ENCODE measurements at places on chromosomes 16 and 17. TPM values are rescaled to one million over a fixed set of nuclear protein-coding genes. Genes with fewer than 3 reads are reported as not detected.

DNA sequence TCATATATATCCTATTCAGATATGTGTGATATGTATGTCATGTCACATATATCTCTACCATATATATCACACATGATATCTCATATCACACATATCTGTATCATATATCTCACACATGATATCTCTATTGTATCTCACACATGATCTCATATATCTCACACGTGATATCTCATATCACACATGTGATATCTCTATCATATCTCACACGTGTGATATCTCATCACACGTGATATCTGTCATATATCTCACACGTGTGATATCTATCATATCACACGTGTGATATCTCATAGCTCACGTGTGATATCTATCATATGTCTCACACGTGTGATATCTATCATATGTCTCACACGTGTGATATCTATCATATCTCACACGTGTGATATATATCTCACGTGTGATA lies 240.7 kb downstream of the MAP2K4 start:
- no peak for DNase-seq
- H3K27ac ChIP-seq: no peak overlapping the region
- no peaks in the 10 kb centered on the region for H3K27me3 ChIP-seq
- no peak overlapping the region for H3K4me3 ChIP-seq

DNA sequence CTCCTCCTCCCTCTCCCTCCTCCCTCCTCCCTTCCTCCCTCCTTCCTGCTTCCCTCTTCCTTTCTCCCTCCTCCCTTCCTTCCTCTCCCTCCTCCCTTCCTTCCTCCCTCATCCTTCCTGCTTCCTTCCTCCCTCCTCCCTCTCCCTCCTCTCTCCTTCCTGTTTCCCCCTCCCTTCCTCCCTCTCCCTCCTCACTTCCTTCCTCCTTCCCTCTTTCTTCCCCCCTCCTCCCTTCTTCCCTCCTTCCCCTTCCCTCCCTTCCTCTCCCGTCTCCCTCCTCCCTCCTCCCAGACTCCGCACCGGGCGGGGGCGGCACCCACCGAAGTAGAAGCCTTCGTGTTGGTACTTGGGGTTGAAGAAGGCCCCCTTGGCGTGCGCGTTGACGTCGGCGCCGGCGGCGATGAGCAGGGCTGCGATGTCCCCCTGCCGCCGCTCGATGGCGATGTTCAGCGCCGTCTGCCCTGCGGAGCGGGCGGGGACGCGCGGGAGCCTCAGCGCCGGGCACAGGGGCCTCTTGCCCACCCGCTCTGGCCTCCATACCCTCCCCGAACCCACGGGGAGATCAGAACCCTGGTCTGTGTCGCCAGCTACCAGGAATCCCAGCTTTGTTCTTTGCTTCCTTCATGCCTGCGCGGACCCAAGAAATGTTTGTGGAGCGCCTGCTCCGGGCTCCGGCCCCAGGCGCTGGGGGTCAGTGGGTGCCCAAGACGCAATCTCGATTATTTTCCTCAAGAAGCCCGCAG lies 22.2 kb downstream of the TRPV3 start:
- no peak overlapping the region for H3K4me3 ChIP-seq
- DNase-seq: peak; percentile 69
- peaks cover 5% of the 10 kb centered on the region for H3K4me1 ChIP-seq

GRCh38 chr16:57348327-57348726 lies 10.3 kb upstream of the CCL22 start:
- no peaks in the 10 kb centered on the region for H3K36me3 ChIP-seq
- no peaks in the 10 kb centered on the region for H3K4me1 ChIP-seq
- no peak for DNase-seq
- H3K27me3 ChIP-seq: no peaks in the 10 kb centered on the region

DNA sequence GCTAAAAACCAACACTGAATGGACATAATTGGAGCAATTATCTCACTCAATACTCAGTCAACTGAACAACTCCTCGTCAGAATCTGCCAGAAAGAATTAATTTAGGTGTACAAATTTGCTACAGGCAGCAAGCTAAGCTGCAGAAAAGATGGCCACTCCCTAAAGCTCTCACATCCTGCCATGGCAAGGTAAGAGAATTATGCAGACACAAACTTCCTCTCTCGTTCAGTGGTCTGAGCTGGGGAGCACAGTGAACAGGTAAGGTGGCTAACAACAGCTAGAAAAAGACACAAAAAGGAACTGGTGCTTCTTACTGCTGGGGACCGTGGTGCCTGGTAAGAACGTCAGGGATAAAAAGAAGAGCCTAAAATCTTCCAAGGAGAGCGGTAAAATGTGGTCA lies 74.9 kb upstream of the BCAR1 start:
- H3K36me3 ChIP-seq: peaks cover 4% of the 10 kb centered on the region
- H3K27ac ChIP-seq: no peak overlapping the region
- DNase-seq: no peak
- H3K4me1 ChIP-seq: peaks cover 27% of the 10 kb centered on the region

GRCh38 chr17:5719976-5720375 lies 135.7 kb upstream of the NLRP1 start:
- H3K4me1 ChIP-seq: no peaks in the 10 kb centered on the region
- H3K27ac ChIP-seq: no peak overlapping the region
- no peaks in the 10 kb centered on the region for H3K36me3 ChIP-seq
- no peaks in the 10 kb centered on the region for H3K27me3 ChIP-seq
- H3K4me3 ChIP-seq: no peak overlapping the region
- no peak for DNase-seq

- H3K27me3 ChIP-seq: peaks cover 2% of the 10 kb centered on the region
- no peak overlapping the region for H3K27ac ChIP-seq
- no peaks in the 10 kb centered on the region for H3K36me3 ChIP-seq
- H3K4me1 ChIP-seq: no peaks in the 10 kb centered on the region
- H3K4me3 ChIP-seq: no peak overlapping the region
- no peak for DNase-seq
Observed at GRCh38 chr16:52834736-52835465, 217.8 kb downstream of the CHD9NB start.

DNA sequence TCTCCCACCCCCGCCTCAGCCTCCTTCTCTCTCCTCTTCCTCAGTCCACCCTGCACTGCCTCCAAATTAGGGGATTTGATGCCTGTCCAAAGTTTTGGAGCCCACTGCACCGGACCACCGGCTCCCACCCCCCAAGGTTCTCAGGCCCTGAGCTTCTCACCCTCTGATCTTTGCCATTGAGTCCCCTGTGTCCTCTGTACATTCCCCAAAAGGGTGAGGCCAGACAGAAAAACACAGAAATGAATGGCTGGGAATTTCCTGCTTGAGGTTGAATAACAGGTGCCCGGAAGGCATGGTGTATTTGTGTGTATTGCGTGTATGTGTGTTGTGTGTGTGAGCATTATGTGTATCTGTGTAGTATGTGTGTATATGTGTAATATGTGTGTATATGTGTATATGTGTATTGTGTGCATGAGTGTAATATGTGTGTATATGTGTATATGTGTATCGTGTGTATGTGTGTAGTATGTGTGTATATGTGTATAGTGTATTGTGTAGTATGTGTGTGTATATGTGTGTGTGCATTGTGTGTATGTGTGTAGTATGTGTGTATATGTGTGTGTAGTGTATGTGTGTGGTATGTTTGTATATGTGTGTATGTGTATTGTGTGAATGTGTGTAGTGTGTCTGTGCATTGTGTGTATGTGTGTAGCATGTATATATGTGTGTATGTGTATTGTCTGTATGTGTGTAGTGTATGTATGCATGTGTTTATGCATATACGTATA lies 16.0 kb upstream of the CCL17 start:
- H3K27ac ChIP-seq: no peak overlapping the region
- no peaks in the 10 kb centered on the region for H3K36me3 ChIP-seq
- peaks cover 12% of the 10 kb centered on the region for H3K27me3 ChIP-seq
- DNase-seq: no peak
- H3K4me3 ChIP-seq: no peak overlapping the region
- peaks cover 3% of the 10 kb centered on the region for H3K4me1 ChIP-seq

GRCh38 chr16:58685084-58685449 lies 497 bp upstream of the SLC38A7 start:
- peaks cover 9% of the 10 kb centered on the region for H3K36me3 ChIP-seq
- H3K27me3 ChIP-seq: peaks cover 10% of the 10 kb centered on the region
- peak overlapping the region; percentile 95 for H3K4me3 ChIP-seq
- H3K27ac ChIP-seq: peak overlapping the region; percentile 42
- no peak for DNase-seq

DNA sequence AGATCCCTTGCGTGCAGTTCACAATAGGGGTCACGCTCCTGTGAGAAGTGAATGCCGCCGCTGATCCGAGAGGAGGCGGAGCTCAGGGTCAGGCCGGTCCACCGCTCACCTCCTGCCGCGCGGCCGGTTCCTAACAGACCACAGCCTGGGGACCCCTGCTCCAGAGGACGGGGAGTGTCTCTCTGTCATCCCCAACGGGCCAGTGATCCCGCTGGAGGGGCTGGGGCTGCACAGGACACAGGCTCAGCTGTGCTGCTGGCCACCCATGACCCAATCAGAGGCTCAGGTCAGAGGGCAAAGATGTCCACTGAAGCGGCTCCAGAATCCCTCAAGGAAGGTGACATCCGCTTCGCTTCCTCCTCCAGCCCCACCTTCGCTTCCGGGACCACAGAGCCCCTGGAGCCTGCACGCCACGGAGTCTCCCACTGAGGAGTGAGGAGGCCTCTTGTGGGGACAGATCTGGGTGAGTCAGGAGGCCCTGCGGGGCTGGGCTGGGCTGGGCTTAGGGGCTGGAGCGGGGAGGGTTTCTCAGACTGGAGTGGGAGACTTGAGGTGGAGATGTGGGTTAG lies 115.4 kb downstream of the METRNL start:
- H3K4me1 ChIP-seq: no peaks in the 10 kb centered on the region
- no peak overlapping the region for H3K27ac ChIP-seq
- H3K4me3 ChIP-seq: no peak overlapping the region
- peaks cover 3% of the 10 kb centered on the region for H3K27me3 ChIP-seq

DNA sequence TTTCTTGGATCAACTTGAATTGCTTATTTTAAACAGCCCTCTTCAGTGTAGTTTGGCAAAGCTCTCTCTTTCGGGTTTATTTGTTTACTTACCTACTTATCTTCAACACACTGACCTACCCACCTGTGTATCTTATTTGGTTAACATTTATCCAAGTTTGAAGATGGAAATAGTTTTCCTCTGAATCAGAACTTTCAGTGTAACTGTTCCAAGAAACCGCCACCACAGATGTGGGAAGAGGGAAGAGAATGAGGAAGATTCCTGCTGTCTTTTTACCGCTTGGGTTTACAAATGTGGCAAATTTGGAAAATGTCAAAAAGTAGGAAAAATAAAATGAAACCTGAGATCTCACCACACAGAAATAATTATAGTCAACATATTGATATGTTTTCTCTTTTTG lies 115.8 kb downstream of the MSI2 start:
- DNase-seq: no peak
- peaks cover 3% of the 10 kb centered on the region for H3K27me3 ChIP-seq
- H3K4me3 ChIP-seq: no peak overlapping the region
- H3K36me3 ChIP-seq: peaks cover 23% of the 10 kb centered on the region
- peaks cover 34% of the 10 kb centered on the region for H3K4me1 ChIP-seq
- no peak overlapping the region for H3K27ac ChIP-seq

- H3K4me3 ChIP-seq: peak overlapping the region; percentile 53
- H3K27ac ChIP-seq: peak overlapping the region; percentile 96
- peaks cover 25% of the 10 kb centered on the region for H3K4me1 ChIP-seq
- DNase-seq: peak; percentile 78
- peaks cover 4% of the 10 kb centered on the region for H3K27me3 ChIP-seq
Observed at GRCh38 chr17:30104575-30105339, 11.9 kb upstream of the NSRP1 start.

TBC1D28 gene
- total RNA-seq: not detected

TMED6 gene
- 1.2 TPM for total RNA-seq

CASKIN1 gene
- 2.4 TPM for total RNA-seq

NRN1L gene
- 0.56 TPM for total RNA-seq

PRRT2 gene
- 15.0 TPM for total RNA-seq

KRT38 gene
- total RNA-seq: not detected

EXOC3L1 gene
- 150 TPM for total RNA-seq

DPEP2 gene
- 1.0 TPM for total RNA-seq

OTOA gene
- total RNA-seq: not detected

MPRIP gene
- 392 TPM for total RNA-seq
